ENCODE measurements at places on chromosomes 6 and 20.

DNA sequence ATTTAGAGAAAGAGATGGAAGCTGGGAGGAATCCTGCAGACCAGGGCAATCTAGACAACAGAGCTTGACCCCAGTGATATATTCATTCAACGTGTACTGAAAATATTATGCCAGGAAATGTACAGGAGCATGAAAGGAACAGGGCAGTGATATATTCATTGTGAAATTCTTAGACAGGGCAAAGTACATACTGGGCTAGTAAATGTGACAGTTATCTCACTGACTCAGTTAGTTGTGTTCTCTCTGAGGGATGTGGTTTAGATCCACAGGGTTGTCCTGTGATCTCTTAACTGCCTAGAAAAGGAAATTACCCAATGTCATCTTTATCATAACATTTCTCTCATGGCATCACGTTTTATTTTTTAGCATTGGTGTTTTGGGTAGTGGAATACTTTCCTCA is 891.3 kb downstream of the EYS start:
- no peak for DNase-seq
- H3K27ac ChIP-seq = no peak overlapping the region
- no peaks in the 10 kb centered on the region for H3K27me3 ChIP-seq
- no peak overlapping the region for H3K4me3 ChIP-seq

DNA sequence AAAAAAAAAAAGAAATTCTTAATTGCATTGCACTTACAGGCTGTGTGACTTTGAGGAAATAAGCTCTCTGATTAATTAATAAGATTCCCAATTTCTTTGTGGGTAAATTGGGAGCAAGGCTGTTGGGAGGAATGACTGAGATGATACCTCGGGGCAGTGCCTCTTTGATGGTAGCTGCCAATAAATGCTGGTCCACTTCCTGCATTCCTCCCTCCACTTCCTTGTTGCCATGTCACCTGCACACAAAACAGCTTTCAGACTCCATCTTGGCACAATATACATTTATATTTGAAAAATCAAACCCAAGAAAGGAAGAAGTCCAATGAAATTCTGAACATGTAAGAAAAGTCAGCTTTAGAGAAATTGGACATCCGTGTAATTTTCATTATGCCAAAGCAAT is 45.1 kb downstream of the MTHFD1L start:
- H3K27ac ChIP-seq = no peak overlapping the region
- no peak overlapping the region for H3K4me3 ChIP-seq
- no peaks in the 10 kb centered on the region for H3K27me3 ChIP-seq
- H3K36me3 ChIP-seq = peaks cover 53% of the 10 kb centered on the region
- DNase-seq = no peak
- no peaks in the 10 kb centered on the region for H3K4me1 ChIP-seq

- no peak overlapping the region for H3K27ac ChIP-seq
- H3K4me1 ChIP-seq = peaks cover 27% of the 10 kb centered on the region
- H3K27me3 ChIP-seq = no peaks in the 10 kb centered on the region
- no peak overlapping the region for H3K4me3 ChIP-seq
These were observed 11.1 kb downstream of the UBE2V1 start for GRCh38 chr20:50101887-50102286.

- H3K4me1 ChIP-seq = peaks cover 31% of the 10 kb centered on the region
- H3K36me3 ChIP-seq = peaks cover 3% of the 10 kb centered on the region
- peaks cover 4% of the 10 kb centered on the region for H3K27me3 ChIP-seq
- H3K4me3 ChIP-seq = no peak overlapping the region
- H3K27ac ChIP-seq = no peak overlapping the region
These were observed 1.9 kb upstream of the TJAP1 start for GRCh38 chr6:43475516-43475915.

DNA sequence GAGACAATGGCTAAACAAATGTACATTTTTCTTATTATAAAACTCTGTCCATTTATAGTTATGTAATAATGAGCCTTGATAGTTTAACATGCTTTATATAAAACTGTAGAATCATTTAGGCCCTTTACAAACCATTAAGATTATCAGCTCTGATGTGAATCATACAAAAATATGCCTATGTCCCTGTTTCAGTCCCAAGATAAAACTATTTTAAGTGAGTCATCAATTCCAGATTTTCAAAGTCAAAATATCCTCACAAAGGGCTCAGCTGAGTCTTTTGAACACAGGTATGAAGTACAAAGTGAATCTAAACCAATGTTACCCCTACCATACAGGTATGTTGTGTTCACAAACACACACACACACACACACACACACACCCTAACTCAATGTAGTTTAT is 88.0 kb downstream of the PTPRK start:
- no peak for DNase-seq
- no peaks in the 10 kb centered on the region for H3K27me3 ChIP-seq
- H3K4me3 ChIP-seq = no peak overlapping the region
- no peaks in the 10 kb centered on the region for H3K36me3 ChIP-seq
- H3K4me1 ChIP-seq = no peaks in the 10 kb centered on the region

- DNase-seq = no peak
- no peaks in the 10 kb centered on the region for H3K27me3 ChIP-seq
- H3K36me3 ChIP-seq = no peaks in the 10 kb centered on the region
- no peak overlapping the region for H3K27ac ChIP-seq
- H3K4me3 ChIP-seq = no peak overlapping the region
These were observed 17.1 kb upstream of the SNTA1 start for GRCh38 chr20:33460711-33461110.

DNA sequence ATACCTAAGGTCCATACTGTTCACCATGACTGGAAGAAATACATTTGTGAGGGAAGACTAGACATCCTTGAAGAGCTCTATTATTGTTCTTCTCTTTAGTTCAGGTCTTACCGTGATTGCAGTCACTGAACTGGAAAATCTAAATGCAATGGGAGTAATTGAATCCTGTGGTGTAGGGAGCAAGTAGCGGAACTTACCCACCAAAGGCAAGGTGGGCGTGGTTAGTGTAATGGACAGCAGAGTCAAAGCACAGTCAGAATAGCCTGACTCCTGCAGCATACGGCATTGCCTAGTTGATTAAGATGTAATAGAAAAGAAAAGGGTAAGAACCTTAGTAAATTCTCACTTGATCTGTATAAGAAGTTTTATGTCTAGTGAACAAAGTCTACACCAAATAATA is 679.7 kb upstream of the EPHA7 start:
- no peaks in the 10 kb centered on the region for H3K4me1 ChIP-seq
- no peaks in the 10 kb centered on the region for H3K27me3 ChIP-seq
- DNase-seq = no peak
- no peaks in the 10 kb centered on the region for H3K36me3 ChIP-seq
- H3K27ac ChIP-seq = no peak overlapping the region

GRCh38 chr6:76221525-76221924 is 149.1 kb upstream of the IMPG1 start:
- no peak overlapping the region for H3K27ac ChIP-seq
- no peak overlapping the region for H3K4me3 ChIP-seq
- no peaks in the 10 kb centered on the region for H3K4me1 ChIP-seq

DNA sequence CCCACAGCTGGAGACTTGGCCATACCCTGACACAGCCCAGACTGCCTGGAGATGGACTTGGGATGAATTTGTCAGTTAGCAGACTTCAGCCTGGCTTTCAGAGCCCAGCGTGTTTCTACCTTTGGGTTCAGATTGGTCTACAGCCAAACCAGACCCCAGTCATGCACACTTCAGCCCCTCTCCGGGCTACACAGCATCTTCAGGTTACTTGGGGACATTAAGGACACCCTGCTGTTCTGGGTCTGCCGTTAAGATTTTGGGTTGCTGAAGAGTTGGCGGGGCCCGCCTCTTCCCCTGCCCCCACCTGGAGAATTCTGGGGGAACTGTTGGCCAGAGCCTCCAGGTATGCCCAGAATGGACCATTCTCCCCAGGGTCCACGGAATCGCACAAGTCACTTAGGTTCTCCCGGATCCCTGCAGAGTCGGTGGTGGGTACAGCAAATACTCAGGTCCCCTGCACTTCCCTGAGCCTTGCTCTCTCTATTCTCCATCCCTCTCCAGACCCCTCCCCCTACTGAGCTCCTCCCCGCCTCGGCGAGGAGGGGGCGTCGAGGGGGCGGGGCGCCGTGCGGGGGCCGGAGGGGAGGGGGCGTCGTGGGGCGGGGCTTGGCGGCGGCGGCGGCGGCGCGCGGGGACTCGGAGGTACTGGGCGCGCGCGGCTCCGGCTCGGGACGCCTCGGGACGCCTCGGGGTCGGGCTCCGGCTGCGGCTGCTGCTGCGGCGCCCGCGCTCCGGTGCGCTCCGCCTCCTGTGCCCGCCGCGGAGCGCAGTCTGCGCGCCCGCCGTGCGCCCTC is at the start of gene PTK7:
PTK7 (plus strand) TSS at position 645 of the 794 bp plus-strand sequence. CDS start 175 bp downstream, outside the sequence.
- peaks cover 6% of the 10 kb centered on the region for H3K36me3 ChIP-seq
- no peaks in the 10 kb centered on the region for H3K4me1 ChIP-seq
- H3K27me3 ChIP-seq = peaks cover 25% of the 10 kb centered on the region

- peaks cover 32% of the 10 kb centered on the region for H3K4me1 ChIP-seq
- peaks cover 7% of the 10 kb centered on the region for H3K36me3 ChIP-seq
- H3K4me3 ChIP-seq = peak overlapping the region; percentile 28
- H3K27ac ChIP-seq = peak overlapping the region; percentile 96
These were observed 29.2 kb downstream of the SGK1 start for GRCh38 chr6:134288538-134289203.

- DNase-seq = no peak
- peaks cover 30% of the 10 kb centered on the region for H3K4me1 ChIP-seq
- peaks cover 15% of the 10 kb centered on the region for H3K36me3 ChIP-seq
- H3K27me3 ChIP-seq = no peaks in the 10 kb centered on the region
- H3K27ac ChIP-seq = no peak overlapping the region
These were observed 78.4 kb downstream of the NOL4L start for GRCh38 chr20:32506721-32507120.

- no peak for DNase-seq
- H3K4me3 ChIP-seq = no peak overlapping the region
- H3K36me3 ChIP-seq = peaks cover 92% of the 10 kb centered on the region
- no peaks in the 10 kb centered on the region for H3K27me3 ChIP-seq
These were observed 13.0 kb downstream of the CD83 start for GRCh38 chr6:14130435-14131075.

- peak within 1 kb of the TSS; percentile 97 for H3K27ac ChIP-seq
- H3K4me3 ChIP-seq = peak within 1 kb of the TSS; percentile 97
- peaks cover 55% of the 10 kb centered on the region for H3K36me3 ChIP-seq
- no peaks in the 10 kb centered on the region for H3K27me3 ChIP-seq
- peaks cover 17% of the 10 kb centered on the region for H3K4me1 ChIP-seq
These were observed at the start of gene BCL2L1 for GRCh38 chr20:31722257-31723068. Gene BCL2L1, minus strand, starts transcription at chr20:31722868. Its CDS starts 650 bp downstream, at chr20:31722218.

GRCh38 chr6:45892696-45893245 is 122.9 kb downstream of the CLIC5 start:
- no peak overlapping the region for H3K27ac ChIP-seq
- H3K4me1 ChIP-seq = peaks cover 19% of the 10 kb centered on the region
- DNase-seq = no peak
- H3K27me3 ChIP-seq = peaks cover 1% of the 10 kb centered on the region
- no peak overlapping the region for H3K4me3 ChIP-seq

DNA sequence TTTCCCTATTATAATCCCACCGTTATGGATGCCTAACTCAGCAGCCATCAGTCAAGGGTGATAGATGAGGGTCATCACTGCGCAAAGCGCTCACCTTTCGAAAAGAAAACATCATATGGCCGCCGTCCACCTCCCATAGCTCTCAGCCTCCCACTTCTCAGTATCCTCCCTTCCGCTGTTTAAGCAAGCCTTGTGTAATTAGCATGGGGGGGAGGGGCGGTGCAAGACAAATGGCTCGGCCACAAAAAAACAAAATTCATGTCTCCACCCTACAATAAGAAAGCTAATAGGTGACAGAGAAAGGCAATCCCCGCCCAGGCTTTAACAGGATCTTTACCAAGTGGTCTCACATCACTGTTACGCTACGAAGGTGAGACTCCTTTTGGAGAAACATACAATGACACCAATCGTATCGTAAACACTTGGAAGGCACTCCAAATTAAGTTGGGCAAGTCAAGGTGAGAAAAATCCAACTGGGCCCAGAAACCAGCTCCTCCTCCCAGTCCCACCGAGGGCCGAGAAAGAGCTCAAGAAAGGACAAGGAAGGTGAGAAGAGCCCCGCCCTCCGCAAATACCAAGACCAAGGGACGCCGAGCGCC is 645 bp downstream of the DDX39B start:
- peak overlapping the region; percentile 98 for H3K4me3 ChIP-seq
- peak overlapping the region; percentile 95 for H3K27ac ChIP-seq
- peak; percentile 63 for DNase-seq
- H3K4me1 ChIP-seq = peaks cover 41% of the 10 kb centered on the region
- peaks cover 50% of the 10 kb centered on the region for H3K36me3 ChIP-seq
- no peaks in the 10 kb centered on the region for H3K27me3 ChIP-seq

- peak overlapping the region; percentile 95 for H3K4me3 ChIP-seq
- peak; percentile 70 for DNase-seq
- H3K27me3 ChIP-seq = no peaks in the 10 kb centered on the region
- peaks cover 44% of the 10 kb centered on the region for H3K4me1 ChIP-seq
- H3K27ac ChIP-seq = peak overlapping the region; percentile 98
These were observed 620 bp downstream of the HIVEP1 start for GRCh38 chr6:12012558-12013306.

GRCh38 chr20:23587631-23588030 is 18.1 kb downstream of the CST9 start:
- DNase-seq = no peak
- no peak overlapping the region for H3K27ac ChIP-seq
- H3K4me3 ChIP-seq = no peak overlapping the region
- peaks cover 5% of the 10 kb centered on the region for H3K27me3 ChIP-seq
- H3K36me3 ChIP-seq = no peaks in the 10 kb centered on the region

GRCh38 chr20:23133560-23133998 is 47.5 kb upstream of the CD93 start:
- no peak overlapping the region for H3K27ac ChIP-seq
- peaks cover 5% of the 10 kb centered on the region for H3K4me1 ChIP-seq
- no peaks in the 10 kb centered on the region for H3K36me3 ChIP-seq
- H3K27me3 ChIP-seq = peaks cover 2% of the 10 kb centered on the region

DNA sequence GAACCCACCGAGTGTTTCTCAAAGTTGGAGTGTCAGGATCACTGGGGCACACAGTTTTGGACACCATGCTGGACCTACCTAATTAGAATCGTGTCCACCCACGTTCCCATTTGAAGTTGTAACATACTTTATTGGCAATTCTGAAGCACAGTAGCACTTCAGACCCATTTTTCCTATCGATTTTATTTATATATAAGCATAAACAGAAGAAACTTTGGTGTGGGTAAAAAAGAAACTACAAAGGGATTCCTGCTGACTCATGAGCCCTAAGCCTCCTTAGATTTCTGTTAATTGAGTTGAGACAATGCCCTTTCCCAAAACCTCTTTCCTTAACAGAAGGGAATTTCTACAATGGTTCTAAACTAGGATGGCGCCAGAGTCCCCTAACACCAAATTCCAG is 398.0 kb downstream of the CDKAL1 start:
- H3K4me3 ChIP-seq = no peak overlapping the region
- H3K27ac ChIP-seq = no peak overlapping the region
- DNase-seq = no peak
- no peaks in the 10 kb centered on the region for H3K36me3 ChIP-seq

- H3K27ac ChIP-seq = no peak overlapping the region
- H3K36me3 ChIP-seq = peaks cover 11% of the 10 kb centered on the region
- H3K4me1 ChIP-seq = peaks cover 9% of the 10 kb centered on the region
- DNase-seq = no peak
These were observed 103.0 kb downstream of the NOL4L start for GRCh38 chr20:32482143-32482441.

Data from activated T-helper 2 cell treated with anti-CD3 and anti-CD28 coated beads, Interferon-gamma antibody, Interleukin-2, Interleukin-4, amounts not matched to agents 10 μg/mL and 5 μg/mL and 100 μg/mL, durations not matched to agents 14 hours and 24 hours and 36 hours (primary cell).